ENCODE measurements at places on chromosomes 1 and 21. TPM values are rescaled to one million over a fixed set of nuclear protein-coding genes. Genes with fewer than 3 reads are reported as not detected.

- no peak for DNase-seq
These were observed 85.3 kb downstream of the CAMTA1 start for GRCh38 chr1:6870571-6870970.

- DNase-seq, result no peak
These were observed 518.7 kb downstream of the PTPRC start for GRCh38 chr1:199157494-199157893.

GRCh38 chr21:37565530-37566223 is 199.1 kb downstream of the DYRK1A start:
- no peak for DNase-seq

- DNase-seq, result no peak
These were observed 198.0 kb upstream of the ZP4 start for GRCh38 chr1:238088560-238089290.

DNA sequence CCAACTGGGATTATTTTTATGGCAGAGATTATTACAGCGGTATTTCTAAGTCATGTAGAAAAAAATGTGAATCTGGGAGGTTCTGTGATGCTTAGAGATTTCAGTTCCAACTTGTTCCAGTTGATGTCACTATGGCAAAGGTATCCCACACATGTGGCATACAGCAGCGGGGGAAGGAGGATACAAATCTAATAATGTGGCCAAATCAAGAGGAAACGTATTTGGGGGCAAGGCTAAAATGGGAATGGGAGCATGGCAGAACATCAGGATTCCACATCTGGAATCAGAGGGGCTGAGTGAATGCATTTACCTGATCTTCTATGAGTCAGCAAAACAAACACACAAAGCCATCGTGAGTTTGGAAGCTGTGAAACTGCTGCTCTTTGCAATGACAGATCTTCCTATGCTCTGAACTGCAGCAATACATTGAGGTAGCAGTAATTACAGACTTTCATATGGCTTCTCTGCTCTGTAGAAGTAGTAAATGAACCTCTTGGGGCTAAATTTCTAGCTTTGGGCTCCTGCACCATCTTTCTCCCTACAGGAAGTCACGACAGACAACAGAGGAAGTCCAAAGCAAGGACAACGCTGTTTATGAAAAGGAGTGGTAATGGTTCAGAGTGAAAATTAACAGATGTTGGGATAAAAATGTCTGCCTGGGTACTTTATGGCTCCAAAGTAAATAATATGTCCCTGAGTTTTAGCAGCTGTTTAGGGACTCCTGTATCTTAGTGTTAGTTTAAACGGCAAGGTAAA is 55.5 kb downstream of the GABPA start:
- no peak for DNase-seq

DNA sequence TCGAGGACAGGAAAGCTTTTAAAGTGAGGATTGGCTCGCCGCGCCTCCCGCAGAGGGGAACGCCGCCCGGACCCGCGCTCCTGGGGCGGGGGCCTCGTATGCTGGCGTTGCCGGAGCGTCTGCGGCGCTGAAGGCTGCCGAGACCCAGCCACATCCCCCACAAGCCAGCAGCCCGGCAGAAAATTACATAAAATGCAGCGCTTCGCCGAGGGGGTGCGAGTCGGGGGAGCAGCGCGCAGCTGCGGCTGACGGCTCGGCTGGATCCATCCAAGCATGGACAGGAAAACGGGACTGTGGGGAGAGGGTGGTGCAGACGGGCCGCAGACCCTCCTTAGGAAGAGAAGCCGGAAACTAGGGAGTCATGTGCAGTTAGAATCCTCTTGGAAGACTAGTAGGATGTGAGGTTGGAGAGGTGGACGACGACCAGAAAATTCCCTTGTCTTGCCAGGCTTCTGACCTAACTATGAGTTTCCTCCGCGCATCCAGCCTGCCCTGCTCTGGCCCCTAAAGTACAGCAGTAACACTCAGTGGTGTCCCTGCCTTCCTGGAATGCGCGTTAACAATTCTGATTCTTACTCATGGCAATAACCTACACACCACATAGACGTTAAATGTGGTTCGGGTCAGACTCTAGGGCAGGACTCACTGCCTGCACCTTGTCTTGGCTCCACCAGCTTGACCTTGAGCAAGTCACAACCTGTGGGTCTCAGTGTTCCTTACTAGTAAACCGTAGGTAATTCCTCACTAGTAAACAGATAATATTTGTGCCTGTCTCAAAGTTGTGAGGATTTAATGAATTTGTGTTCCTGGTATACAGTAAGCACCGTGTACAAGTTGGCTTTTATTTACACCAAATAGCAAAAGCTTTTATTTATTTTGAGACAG is 953 bp upstream of the BRWD1 start:
- peak; percentile 43 for DNase-seq

GRCh38 chr21:14086553-14086952 is 124.2 kb downstream of the LIPI start:
- no peak for DNase-seq

- no peak for DNase-seq
These were observed 11.4 kb downstream of the MROH7 start for GRCh38 chr1:54653036-54653435.

DNA sequence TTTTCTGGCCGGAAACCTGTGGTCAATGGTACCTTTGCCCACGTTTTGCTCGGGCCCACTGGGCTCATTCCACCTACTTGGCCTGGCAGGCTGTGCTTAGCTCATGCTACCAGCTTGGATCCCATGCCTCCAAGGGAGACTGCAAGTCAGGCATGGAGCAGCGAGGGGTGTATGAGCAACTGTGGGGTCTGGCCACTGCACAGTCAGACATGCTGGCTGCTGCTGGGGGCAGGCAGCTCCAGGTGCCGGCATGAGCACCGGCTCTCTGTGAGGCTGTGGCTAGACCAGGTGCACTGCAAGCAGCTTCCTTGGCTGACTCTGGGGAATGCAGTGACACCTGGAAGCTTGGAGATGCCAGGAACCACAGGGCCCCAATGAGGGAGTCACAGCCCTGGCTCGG is 161.1 kb upstream of the DUSP10 start:
- no peak for DNase-seq

GRCh38 chr1:162215902-162216301 is 146.4 kb downstream of the NOS1AP start:
- DNase-seq, result no peak

- no peak for DNase-seq
These were observed 11.4 kb upstream of the IL10RB start for GRCh38 chr21:33254766-33255165.

DNA sequence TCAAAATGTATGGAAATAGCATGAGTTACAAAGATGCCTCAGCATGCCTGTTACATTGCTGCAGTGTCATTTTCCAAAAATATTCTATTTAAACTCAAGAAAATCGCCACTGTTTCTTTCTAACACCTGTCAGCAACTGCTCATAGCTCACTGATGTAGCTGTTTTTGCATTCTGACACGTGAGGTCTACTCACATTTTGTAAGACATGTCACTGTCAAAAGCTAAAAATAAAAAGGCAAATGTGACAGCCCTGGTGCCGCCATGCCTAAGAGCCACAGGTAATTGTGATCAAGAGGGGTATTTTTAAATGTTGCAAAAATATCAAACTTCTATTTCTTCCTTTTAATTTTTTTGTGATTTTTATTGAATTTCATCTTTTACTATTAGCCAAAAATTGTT is 556.2 kb upstream of the TMPRSS15 start:
- no peak for DNase-seq

GRCh38 chr1:56285554-56286402 is 293.6 kb downstream of the PLPP3 start:
- DNase-seq, result no peak

DNA sequence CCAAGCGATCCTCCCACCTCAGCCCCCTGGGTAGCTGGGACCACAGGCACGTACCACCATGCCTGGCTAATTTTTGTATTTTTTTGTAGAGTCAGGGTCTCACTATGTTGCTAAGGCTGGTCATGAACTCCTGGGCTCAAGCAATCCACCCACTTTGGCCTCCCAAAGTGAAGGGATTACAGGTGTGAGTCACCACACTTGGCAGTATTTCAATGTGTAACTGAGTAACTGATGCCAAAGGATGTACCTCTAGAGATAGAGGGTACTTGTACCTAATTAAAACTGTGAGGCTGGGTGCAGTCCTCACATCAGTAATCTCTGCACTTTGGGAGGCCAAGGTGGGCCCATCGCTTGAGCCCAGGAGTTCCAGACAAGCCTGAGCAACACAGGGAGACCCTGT is 258.7 kb upstream of the DMRTA2 start:
- DNase-seq, result no peak

GRCh38 chr1:242770366-242770765 is 245.9 kb upstream of the PLD5 start:
- DNase-seq, result no peak

GRCh38 chr1:3368711-3369445 is 85.6 kb upstream of the ARHGEF16 start:
- no peak for DNase-seq

- no peak for DNase-seq
These were observed 64.0 kb downstream of the DHRS3 start for GRCh38 chr1:12553963-12554362.

DNA sequence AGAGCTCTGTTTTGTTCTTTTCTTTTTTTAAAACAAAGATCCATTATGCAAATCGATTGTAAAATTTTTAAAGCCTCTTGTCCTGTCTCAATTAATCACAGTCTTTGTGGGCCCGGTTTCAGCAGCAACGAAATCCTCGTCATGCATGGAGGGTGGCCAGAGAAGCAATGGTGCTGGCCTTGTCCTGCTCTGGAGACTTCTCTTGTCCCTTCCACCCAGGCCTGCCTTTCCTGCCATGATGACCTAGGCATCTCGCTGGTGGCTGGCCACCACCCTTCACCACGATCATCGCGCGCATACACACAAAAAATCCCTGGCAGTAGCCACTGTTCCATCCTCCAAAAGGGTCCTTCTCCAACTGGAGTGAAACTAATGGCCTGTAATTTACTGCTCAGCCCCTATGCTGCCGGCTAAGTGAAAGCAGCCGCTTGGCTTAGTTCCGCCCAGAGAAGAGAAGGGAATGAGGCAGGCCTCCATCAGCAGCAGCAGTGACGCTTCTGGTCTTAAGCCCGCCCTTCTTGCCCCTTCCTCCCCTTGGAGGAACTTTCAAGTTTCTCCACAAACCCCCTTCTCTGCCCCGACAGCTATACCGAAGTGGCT is 309.5 kb downstream of the NPHP4 start:
- no peak for DNase-seq

GRCh38 chr1:50995651-50996050 is 25.6 kb downstream of the CDKN2C start:
- DNase-seq, result no peak

DNA sequence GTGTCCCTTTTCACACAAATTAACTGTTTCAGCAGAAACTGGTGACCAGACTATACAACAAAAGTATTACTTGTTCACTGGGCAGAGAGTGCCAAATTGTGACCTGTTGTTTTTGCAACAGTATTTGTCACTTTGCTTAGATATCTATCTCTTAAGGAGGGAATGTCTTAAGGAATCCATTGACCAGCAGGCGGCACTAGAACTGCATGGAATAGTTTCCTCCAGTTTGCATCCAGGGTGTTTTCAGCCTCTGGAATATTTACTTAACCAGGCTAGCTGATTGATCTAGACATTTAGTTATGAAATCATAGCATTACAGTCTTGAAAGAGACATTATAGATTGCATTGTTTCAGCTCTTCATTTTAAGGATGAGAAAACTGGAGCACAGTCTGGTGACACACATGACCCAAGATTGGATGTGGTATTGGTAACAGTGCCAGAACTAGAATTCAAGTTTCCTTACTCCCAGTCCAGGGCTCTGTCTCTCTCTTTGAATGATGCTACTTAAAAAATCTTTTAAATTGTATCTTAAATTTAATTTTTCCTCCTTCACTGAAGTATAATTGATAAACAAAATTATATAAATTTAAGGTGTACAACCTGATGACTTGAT is 16.9 kb downstream of the RPTN start:
- DNase-seq, result no peak

GRCh38 chr1:102732927-102733326 is 375.4 kb downstream of the COL11A1 start:
- no peak for DNase-seq

- no peak for DNase-seq
These were observed 9.3 kb downstream of the ATP1A1 start for GRCh38 chr1:116382321-116382720.

DNA sequence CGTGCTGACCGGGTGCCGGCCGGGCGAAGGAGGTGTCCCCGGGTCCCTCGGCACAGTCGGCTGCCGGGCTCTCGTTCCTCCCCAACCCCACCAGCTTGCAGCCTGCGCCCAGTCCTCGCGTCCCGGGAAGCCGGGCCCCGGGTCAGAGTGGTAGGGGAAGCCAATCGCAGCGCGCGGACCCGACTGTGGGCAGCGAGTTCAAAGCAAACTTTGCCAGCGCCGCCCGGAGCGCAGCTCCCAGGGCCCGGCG is 328 bp downstream of the MYCL start:
- no peak for DNase-seq

DNA sequence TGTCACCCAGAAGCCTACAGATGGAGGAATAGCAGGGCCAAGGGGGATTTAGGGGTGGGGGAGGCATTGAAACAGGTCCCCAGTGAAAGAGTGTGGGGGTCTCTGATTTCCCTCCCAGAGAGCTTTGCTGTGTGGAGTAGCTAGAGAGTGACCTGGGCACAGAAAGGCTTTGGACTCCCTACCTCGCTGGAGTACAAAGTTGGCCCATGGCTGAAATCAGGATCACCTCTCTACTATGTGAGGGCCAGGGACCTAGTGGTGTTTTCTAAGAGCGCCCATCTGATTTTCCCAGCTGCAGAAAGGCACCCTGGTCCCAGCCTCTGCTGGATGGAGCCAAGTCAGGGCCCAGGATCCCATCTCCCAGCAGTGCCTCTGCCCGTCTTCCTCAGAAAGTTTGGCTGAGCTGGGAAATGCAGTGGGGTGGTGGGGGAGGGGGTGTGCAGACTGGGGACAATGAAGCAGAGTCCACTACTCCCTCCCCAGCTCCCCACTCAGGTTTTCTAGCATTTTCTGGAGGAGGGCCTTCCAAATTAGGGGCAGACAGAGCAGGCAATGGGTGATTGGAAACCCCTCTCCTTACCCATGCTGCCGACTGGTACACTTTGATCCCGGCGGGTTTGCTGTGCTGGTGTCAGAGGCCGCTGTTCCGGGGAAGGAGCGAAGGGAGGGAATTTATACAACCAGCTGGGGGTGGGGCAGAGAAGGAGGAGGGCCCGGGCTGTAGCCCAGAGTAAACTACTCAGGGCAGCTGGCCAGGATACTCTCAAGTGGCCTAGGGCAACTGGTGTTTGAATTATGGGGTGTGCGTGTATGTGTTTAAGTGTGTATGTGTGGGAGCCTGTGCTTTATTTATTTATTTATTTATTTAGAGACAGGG is at the start of gene SELENBP1:
Gene SELENBP1 (minus strand): TSS at position 648 of the 877 bp plus-strand sequence. CDS start 64 bp downstream, at position 584.
- no peak for DNase-seq

GRCh38 chr1:78722947-78723346 is 73.3 kb downstream of the IFI44 start:
- DNase-seq, result no peak

- no peak for DNase-seq
These were observed 1.3 kb upstream of the THAP3 start for GRCh38 chr1:6623269-6623965.

CELA2B gene
- not detected for polyA plus RNA-seq

FCMR gene
- polyA plus RNA-seq, result 803 TPM

NADK gene
- polyA plus RNA-seq, result 24.0 TPM

LCE6A gene
- polyA plus RNA-seq, result not detected

WNT3A gene
- not detected for polyA plus RNA-seq

SMCP gene
- polyA plus RNA-seq, result not detected

ZNF672 gene
- 33.7 TPM for polyA plus RNA-seq

LHX8 gene
- not detected for polyA plus RNA-seq

KTI12 gene
- polyA plus RNA-seq, result 39.4 TPM

DIRAS3 gene
- polyA plus RNA-seq, result not detected

BNIPL gene
- polyA plus RNA-seq, result 0.17 TPM

SZRD1 gene
- 38.9 TPM for polyA plus RNA-seq
